ENCODE measurements at places on chromosomes 5 and 9.

GRCh38 chr5:178640331-178641045, 13.6 kb upstream of the CLK4 start:
- no peak for DNase-seq

- peak; percentile 3 for DNase-seq
These were observed 674.5 kb downstream of the CETN3 start for GRCh38 chr5:89735082-89735481.

DNA sequence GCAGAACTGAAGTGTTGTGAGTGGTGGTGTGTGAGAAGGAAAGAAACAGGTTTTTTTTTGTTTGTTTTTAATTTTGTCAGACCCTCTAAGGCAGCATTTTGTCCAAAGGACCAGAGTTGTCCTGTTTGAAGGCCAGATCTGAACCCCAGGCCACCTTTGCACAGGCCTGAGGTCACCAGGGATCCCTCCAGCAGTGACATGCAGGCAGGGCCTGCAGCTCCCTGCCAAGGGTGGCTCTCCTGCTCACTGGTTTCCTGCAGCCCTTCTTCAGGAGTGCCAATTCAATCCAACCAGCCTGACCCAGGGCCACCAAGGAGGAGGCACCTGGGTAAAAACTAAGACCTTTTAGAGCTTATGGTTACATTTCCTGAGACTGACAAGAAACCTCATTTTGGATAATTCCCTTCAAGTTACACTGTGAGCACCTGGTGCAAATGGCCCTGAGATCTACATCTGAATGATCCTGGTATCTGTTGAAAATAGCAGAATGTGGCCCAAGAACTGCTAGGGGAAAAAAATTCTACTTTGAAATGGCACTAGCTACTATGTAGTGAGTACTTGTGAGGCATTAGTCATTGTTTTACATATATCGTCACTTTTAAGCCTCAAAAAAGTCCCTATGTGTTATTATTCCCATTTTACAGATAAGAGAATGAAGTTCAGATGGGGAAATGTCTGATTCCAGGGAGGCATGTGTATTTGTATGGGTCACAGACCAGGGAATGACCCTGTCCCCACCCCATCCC, 33.5 kb upstream of the SMU1 start:
- no peak for DNase-seq

DNA sequence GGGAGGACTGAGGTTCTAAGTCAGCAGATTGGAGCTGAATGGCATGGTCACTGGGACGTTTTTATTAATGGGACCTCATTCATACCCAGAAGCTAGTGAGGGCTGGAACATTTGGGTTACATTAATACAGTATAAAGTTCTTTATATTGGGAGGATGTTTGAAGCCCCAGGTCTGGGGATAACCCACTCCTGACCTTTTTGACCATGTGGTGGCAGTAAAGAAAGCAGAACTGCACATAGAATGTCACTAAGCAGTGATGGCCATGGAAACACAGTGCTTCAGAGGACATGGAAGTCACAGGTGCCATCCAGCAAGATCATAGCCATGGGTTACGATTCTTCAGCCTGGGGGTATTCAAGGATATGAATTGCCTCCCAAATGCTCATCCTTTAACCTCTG, 176.0 kb downstream of the ATP10B start:
- DNase-seq: no peak

GRCh38 chr5:98402130-98402529, 371.3 kb upstream of the RGMB start:
- no peak for DNase-seq

DNA sequence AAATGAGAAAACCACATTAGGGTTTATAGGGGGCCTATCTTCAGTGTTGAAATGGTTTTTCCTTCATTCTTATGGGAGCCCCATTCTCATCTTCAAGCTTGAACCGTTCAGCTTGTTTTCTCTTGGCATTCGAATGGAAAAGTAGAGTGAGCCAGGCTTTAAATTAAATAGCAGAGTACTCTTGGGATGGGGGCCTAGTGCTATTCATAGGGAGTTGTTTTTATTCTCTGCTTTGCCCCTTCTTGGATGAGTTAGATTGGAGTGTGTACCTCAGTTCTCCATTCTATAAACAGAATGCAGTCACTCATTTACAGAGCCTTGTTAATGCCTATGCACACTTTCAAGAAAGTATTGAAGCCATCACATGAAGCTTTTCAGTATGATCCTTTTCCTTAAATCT, 127.9 kb downstream of the FAM170A start:
- no peak for DNase-seq

DNA sequence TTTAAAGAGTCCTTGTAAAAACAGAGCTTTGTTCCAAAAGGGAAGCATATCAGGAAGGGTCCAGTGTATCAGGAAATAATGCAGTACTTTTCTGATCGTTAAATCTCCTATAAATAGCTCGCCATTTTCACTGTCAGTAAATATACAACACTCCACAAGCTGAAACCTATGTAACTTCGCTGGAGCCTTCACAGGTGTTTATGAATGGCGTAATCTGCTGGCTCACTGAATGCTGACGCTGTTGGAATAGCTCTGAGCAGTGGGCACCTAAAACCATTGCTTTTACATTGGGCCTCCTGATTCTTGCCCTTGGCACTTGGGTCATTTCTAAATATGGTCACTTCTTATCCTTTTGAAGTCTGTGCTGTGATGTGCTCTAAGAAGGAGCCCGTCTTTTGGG, 4.3 kb downstream of the SHC3 start:
- no peak for DNase-seq

GRCh38 chr5:157616785-157617184, 35.5 kb downstream of the SOX30 start:
- DNase-seq: peak; percentile 15

DNA sequence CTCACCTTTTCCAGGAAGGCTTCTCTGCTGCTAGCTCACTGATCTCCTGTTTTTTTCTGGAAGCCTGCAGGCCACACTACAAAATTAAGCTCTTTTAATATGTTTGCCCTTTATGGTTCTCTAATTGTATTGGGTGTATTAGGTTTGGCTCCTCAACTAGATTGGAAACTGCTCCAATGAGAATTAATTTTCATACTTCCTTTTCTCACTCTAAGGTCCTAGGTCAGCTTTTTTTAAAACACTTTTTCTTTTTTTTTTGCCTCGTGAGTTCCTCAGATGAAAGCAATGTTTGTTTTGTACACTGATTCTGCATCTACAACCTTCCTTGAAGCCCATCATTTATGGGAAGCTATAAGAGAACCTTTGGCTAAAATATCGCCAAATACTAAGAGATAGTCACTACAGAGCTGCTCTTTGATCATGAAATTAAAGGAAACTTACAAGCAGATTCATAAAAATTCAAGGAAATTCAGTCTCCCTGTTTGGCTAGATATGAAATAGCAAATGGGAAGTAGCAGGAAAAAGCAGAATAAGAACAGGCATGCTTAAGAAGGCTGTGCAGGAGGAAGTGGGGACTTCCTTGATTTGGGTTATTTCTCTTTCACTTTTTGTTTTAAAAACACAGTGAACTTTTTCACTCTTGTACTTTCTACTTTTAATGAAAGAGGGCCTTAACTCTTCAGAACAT, 55.2 kb upstream of the FYB1 start:
- no peak for DNase-seq

- no peak for DNase-seq
These were observed 52.9 kb upstream of the VCAN start for GRCh38 chr5:83418356-83419321.

GRCh38 chr9:38322937-38323336, 69.6 kb upstream of the ALDH1B1 start:
- DNase-seq: no peak

- DNase-seq: peak; percentile 5
These were observed 1798.9 kb downstream of the MAT2B start for GRCh38 chr5:165304193-165304827.

DNA sequence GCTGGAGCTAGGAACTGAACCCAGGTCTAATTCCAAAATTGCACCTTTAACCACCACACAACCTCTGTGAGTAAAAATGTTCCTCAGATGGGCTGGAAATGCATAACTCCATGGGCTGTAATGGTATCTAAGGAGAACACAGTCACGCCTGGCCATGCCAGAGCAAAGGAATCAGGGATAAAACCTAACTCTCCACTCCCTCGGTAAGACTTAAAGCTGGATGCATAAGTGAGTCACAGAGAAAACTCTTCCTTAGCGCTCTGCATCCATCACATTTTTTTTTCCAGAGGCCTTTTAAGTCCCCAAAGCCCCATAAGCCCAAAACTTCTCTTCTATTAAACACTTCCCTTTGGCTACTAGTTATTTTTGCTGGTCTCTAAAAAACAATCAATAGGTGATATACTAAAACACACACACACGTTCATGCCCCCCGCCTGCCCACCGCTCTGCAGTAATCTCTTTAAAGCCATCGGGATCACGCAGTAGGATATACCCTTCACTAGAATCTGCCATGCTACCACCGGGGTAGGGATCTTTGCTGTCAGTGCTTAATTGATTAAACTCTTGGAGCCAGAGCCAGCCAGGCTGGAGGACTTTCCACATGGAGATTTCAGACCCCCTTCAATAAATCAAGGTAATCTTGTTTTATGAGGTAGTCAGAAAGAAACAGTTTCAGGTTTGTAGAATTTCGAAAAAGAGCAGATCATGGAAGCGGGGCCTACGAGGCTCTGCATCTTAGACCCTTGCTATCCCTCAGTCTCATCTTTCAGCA, 212.9 kb downstream of the MAPKAP1 start:
- DNase-seq: no peak

DNA sequence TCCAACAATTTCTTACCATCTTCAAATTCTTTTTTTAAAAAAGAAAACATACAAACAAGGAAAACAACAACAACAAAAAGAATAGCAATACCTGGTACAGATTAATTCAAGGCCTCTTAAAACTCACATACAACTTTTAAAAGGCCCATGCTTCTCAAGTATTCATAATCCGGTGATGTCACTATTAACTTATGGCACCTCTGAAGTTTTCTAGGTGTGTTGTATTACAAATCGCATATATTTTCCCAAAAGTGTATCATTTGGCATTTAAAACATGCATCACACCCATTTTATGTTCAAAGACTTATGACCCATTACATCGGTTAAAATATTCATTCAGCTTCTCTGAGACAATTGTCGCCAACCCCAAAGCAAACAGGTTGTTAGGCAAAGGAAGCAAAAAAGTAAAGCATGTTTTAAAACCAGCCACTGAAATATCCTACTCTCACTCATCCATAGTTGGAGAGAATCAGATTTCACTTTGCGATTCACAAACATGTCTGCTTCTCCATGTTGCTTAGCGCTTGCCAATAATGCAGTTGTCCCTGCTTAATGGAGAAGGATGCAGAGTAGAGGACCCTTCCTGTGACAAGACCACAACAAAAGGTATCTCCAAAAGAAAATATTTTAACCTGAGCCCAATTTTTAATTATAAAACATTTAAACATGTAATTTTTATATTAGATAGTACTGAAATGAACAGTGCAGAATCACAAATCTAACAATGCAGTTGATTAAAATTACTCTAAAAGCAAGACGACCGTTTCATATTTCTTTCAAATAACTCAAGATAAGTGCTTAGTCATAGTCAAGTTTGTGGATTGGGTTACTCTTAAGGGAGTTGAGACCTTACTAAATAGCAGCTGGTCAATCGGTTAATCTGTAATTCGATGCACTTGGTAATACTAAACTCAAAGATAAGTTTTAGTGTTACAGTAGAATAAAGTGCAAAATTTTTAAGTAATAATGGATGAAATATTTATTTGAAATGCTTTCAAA, 1.6 kb downstream of the SKP1 start:
- DNase-seq: peak; percentile 59

DNA sequence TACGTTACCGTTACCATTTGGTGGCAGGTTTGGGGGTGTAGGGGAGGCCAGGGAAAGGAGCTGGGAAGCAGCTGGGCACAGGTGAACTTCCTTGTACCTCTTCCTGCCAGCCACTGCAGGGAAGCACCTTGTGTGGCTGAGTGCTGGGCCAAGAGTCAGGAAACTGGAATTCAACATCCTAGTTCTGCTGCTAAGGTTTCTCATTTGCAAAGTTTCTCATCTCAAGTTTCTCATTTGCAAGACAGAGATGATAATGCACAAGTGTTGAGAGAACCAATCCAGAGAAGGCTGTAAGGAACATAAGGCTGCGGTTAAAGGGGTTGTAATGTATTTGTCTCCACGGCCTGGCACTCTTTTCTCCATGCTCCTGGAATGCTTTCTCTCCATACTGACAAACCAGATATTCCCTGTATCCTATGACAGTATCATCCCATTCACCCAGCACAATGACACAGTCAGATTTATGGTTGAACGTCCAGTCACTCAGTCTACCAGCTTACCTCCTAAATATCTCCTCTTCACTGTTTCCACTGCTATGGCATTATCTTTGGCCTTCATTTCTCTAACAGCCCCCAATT, 33.6 kb upstream of the LARP1 start:
- no peak for DNase-seq

GRCh38 chr5:43675357-43675756, 72.4 kb downstream of the NNT start:
- no peak for DNase-seq

DNA sequence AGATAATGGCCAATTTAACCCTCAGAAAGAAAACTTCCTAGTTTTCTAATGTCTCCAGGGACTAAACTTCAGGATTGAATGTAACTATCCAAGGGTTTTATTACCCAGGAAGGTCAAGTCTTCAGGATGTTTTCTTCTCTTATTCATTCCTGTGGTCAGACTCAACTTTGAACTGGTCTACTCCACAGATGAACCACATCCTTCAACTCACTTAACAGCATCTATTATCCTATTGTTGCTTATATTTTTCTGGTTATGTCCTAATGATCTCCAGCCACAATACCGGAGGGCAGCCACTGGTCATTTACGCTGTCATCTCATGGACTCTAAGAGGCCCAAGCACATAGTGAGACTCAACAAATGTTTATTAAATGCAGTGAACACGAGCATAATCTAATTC, 47.2 kb upstream of the LIFR start:
- no peak for DNase-seq

- DNase-seq: no peak
These were observed 25.2 kb downstream of the CCL28 start for GRCh38 chr5:43386960-43387362.
